ENCODE measurements at places on chromosomes 4 and X.

GRCh38 chr4:1646690-1647089 is 37.4 kb downstream of the FAM53A start:
- DNase-seq, result no peak

DNA sequence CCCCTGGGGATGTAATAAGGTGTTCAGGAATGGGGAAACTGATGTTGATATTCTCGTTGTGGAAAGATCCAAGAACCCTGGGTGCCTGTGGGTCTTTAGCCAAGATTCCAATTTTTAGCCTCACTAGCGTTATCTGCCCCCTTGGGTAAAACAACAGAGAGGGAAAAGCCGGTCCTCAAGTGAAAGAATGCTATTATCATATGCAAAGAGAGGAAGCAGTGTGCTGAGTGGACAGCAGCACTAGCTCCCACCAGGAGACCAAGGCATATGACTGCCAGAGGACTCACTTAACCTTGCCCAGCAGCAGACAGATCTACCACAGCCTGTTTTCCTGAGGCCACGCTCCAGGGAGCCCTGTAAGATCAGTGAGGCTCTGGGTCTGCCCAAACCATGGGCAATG is 257.9 kb upstream of the CPEB2 start:
- DNase-seq, result no peak

GRCh38 chr4:77126809-77127208 is 30.2 kb upstream of the CCNG2 start:
- no peak for DNase-seq

DNA sequence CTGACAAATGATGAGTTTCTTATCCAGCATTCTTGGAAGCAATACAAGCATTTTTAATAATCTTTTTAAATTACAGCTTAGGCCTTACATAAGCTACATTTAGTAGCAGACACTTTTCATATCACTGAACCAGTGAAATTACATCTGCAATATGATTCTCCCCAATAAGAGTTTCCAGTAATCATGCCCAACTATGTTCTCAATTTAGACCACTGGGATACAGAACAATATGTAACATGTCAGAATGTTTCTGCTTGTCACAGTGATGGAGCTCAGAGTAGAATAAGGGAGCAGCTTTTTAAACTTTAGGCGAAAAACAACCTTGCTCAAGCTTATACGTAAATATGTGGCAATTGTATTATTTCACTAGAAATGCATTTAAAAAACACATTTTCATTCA is 1132.2 kb downstream of the FAT4 start:
- DNase-seq, result no peak

- DNase-seq, result no peak
Measured at GRCh38 chrX:125620715-125621587, 301.3 kb downstream of the TEX13C start.

- DNase-seq, result no peak
Measured at GRCh38 chr4:86924811-86925210, 10.0 kb upstream of the AFF1 start.

- DNase-seq, result no peak
Measured at GRCh38 chr4:35300996-35301774, 943.1 kb downstream of the ARAP2 start.

DNA sequence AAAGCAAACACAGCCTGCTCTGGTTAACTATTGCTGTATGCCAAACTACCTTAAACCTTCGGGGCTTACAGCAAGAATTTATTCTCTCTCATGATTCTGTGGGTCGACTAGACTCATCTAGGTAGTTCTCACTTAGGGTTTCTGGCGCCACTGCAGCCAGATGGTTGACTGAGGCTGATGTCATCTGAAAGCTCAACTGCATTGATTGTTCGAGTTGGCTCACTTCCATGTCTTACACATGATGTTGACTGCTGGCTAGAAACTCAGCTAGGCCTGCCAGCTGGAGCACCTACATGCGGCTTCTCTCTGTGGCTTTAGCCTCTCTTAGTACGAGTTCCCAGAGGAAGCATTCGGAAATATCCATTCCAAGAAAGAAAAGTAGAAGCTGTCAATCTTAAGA is 103.2 kb downstream of the SRPX start:
- peak; percentile 8 for DNase-seq

Data from NCI-H1092 (cell line).